ENCODE measurements at places on chromosomes 2 and 18. TPM values are rescaled to one million over a fixed set of nuclear protein-coding genes. Genes with fewer than 3 reads are reported as not detected.
A peak's percentile ranks its signal among the peaks of the same experiment; 100 is the strongest.

- no peak overlapping the region for H3K4me3 ChIP-seq
- H3K4me1 ChIP-seq, result no peaks in the 10 kb centered on the region
- no peaks in the 10 kb centered on the region for H3K27me3 ChIP-seq
- H3K27ac ChIP-seq, result no peak overlapping the region
Observed at GRCh38 chr2:223230352-223230751, 178.4 kb downstream of the KCNE4 start.

DNA sequence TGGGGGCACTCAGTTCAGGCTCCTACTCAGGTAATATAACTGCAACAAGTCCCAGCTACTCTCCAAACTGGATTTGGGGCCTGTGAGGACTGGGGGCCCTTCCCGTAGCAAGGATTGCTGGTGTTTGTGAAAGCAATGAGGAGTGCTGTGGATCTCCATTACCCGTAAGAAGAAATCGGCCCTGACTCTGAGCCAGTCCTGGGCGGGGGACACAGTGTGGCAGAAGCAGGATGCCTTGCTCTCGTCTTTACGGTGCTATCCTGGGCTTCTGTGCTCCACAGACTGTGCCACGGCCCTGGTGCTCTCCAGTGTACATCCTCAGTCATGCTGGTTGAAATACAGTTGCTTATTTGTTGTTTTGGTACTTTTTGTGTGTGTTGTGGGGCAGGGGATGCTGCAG, 172.9 kb downstream of the NDUFA10 start:
- no peaks in the 10 kb centered on the region for H3K36me3 ChIP-seq
- H3K27ac ChIP-seq, result no peak overlapping the region
- no peak for DNase-seq
- no peak overlapping the region for H3K4me3 ChIP-seq
- H3K4me1 ChIP-seq, result no peaks in the 10 kb centered on the region
- no peaks in the 10 kb centered on the region for H3K27me3 ChIP-seq

DNA sequence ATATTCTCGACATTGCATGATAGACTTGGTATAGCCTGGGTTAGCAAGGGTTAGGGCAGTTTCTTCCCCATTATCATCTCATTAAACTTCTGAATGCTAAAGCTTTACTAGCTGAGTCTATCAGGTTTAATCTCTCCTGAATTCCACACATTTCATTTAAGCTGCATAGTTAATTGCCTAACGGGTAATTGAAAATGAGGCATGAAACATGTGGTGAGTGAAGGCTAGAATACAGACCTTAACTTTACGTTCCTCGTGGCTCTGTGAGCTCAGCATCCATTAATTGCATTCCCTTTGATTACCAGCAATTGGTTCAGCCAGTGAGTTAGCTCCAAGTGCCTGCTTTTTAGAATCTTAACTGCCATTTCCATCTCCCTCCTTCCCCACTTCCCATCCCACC, 126.5 kb upstream of the MEX3C start:
- no peak overlapping the region for H3K27ac ChIP-seq
- no peaks in the 10 kb centered on the region for H3K27me3 ChIP-seq
- DNase-seq, result no peak
- H3K4me3 ChIP-seq, result no peak overlapping the region
- no peaks in the 10 kb centered on the region for H3K4me1 ChIP-seq

DNA sequence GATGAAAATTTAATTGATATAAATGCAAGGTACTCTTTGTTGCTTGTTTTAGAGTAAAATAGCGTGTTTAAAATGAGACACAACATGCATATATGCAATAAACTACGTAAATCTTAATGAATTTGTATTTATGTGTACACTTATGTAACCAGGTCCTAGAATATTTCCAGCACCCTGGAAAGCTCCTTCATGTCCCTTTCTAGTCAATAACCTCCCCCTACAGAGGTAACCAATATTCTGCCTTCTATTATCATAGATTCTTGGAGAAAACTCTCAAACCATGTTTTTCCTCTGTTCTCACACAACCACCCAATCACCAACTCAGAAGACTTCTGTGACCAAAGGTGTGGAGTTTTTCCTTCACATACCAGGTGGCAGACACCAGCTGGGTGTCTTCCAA, 79.6 kb upstream of the THUMPD2 start:
- no peaks in the 10 kb centered on the region for H3K4me1 ChIP-seq
- DNase-seq, result no peak
- H3K36me3 ChIP-seq, result no peaks in the 10 kb centered on the region
- H3K27me3 ChIP-seq, result peaks cover 5% of the 10 kb centered on the region
- no peak overlapping the region for H3K4me3 ChIP-seq

- peaks cover 31% of the 10 kb centered on the region for H3K4me1 ChIP-seq
- DNase-seq, result peak; percentile 78
- peak overlapping the region; percentile 51 for H3K27ac ChIP-seq
- H3K27me3 ChIP-seq, result no peaks in the 10 kb centered on the region
- H3K4me3 ChIP-seq, result no peak overlapping the region
- no peaks in the 10 kb centered on the region for H3K36me3 ChIP-seq
Observed at GRCh38 chr2:85277416-85278158, 50.2 kb downstream of the TGOLN2 start.

- no peak overlapping the region for H3K4me3 ChIP-seq
- DNase-seq, result no peak
- no peaks in the 10 kb centered on the region for H3K36me3 ChIP-seq
- H3K27me3 ChIP-seq, result no peaks in the 10 kb centered on the region
Observed at GRCh38 chr2:67036444-67036843, 360.7 kb upstream of the ETAA1 start.

GRCh38 chr2:24824966-24825882, 32.0 kb downstream of the CENPO start:
- no peaks in the 10 kb centered on the region for H3K4me1 ChIP-seq
- DNase-seq, result no peak
- H3K36me3 ChIP-seq, result peaks cover 23% of the 10 kb centered on the region
- no peaks in the 10 kb centered on the region for H3K27me3 ChIP-seq
- H3K4me3 ChIP-seq, result no peak overlapping the region
- no peak overlapping the region for H3K27ac ChIP-seq

DNA sequence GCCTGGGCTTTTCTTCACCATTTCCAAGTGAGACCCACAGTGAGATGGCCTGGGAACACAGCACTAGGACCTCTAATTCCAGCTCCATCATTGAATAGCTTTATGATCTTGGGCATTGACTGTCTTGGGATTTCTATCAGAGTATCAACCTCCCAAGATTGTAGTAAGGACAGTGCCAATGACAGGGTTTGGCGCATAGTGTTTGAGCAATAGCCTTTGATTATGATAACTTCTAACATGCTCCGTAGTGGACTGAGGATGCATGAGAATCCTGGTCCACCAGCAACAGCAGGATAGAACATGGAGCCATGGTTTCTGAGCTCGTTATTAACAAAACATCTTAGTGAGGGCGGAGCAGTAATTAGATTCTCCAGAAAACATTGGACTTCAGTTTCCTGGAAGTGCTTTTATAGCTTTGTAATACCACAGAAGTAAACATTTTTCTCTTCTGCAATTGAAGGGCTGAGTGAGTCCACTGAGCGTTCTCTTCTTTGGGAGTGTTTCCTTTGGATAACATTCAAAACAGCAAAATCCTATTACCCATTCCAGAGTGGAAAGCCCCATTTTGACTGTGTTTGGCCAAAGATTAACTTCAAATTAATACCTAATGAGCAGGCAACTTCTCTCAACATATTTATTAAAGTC, 63.7 kb downstream of the IL1R2 start:
- peaks cover 15% of the 10 kb centered on the region for H3K4me1 ChIP-seq
- H3K27me3 ChIP-seq, result no peaks in the 10 kb centered on the region
- no peaks in the 10 kb centered on the region for H3K36me3 ChIP-seq

DNA sequence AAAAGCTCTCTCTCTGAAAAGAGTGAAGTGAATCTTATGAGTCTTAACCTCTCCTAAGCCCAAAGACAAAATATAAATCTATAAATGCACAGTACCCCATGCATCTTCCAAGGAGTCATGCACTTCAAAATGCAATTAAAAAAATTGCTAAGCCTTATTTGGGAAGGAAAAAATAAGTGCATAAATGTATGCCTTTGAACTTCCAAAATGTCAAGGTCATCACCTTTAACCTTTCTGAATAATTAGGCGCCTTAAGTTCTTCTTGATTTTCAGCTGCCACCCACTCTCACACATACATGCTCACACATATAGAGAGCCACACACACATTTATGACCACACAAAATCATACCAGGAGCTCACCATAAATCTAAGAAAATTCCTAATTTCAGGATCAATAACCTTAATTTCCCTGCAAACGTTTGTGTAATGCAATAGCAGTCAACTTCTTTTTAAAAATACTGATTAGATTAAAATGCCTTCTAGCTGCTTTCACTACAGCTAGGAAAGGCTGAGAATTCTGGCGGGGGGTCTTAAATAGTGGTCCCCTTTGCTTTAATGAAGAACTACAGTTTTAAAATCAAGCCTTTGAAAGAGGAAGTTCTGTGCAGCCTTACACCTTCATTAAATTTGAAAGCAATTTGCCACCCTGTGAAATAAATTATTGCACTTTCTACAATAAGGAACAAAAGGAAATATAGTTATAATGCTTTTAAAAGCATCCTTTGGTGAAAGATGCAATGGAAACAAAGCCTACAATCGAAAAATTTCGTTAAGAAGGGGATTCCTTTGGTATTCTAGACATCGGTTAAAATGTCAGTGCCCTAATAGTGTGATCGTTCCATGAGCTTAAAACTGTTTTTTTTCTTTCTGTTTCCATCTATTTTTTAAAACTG, 3.6 kb downstream of the HOXD11 start:
- H3K36me3 ChIP-seq, result no peaks in the 10 kb centered on the region
- no peaks in the 10 kb centered on the region for H3K4me1 ChIP-seq
- no peak overlapping the region for H3K4me3 ChIP-seq
- no peak overlapping the region for H3K27ac ChIP-seq

- no peaks in the 10 kb centered on the region for H3K36me3 ChIP-seq
- no peak overlapping the region for H3K4me3 ChIP-seq
- H3K27ac ChIP-seq, result no peak overlapping the region
- H3K4me1 ChIP-seq, result no peaks in the 10 kb centered on the region
- peaks cover 6% of the 10 kb centered on the region for H3K27me3 ChIP-seq
Observed at GRCh38 chr2:120399889-120400240, 53.9 kb downstream of the INHBB start.

- DNase-seq, result no peak
- H3K27ac ChIP-seq, result no peak overlapping the region
- no peaks in the 10 kb centered on the region for H3K4me1 ChIP-seq
- no peak overlapping the region for H3K4me3 ChIP-seq
Observed at GRCh38 chr18:10726198-10727068, 200.6 kb downstream of the NAPG start.

The TSPYL6 gene
- not detected for total RNA-seq

The PMAIP1 gene
- 29.8 TPM for total RNA-seq

The AGFG1 gene
- 31.1 TPM for total RNA-seq

The DPYSL5 gene
- total RNA-seq, result not detected

The DQX1 gene
- total RNA-seq, result not detected

The CRYBA2 gene
- total RNA-seq, result not detected

The FN1 gene
- 3,444 TPM for total RNA-seq

All from fibroblast of lung (primary cell).